CD4-positive, alpha-beta memory T cell (primary cell): ENCODE measurements at places on chromosomes 4 and X.
A peak's percentile ranks its signal among the peaks of the same experiment; 100 is the strongest.

DNA sequence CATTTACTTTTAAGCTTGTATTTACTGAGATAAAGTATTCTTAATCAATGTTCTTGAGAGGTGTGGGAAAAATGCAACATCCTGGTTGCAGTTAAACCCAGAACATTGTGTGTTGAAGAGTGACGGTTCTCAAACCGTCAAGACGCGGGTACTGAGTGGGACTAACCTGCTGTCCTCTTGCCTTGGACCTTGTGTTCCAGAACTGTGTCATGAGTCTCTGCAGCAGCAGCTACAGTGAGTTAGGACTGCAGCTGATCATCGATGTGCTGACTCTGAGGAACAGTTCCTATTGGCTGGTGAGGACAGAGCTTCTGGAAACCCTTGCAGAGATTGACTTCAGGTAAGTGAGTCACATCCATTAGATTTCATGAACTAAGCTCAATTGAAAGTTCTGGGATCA is 59.7 kb downstream of the HTT start:
- DNase-seq, result no peak

DNA sequence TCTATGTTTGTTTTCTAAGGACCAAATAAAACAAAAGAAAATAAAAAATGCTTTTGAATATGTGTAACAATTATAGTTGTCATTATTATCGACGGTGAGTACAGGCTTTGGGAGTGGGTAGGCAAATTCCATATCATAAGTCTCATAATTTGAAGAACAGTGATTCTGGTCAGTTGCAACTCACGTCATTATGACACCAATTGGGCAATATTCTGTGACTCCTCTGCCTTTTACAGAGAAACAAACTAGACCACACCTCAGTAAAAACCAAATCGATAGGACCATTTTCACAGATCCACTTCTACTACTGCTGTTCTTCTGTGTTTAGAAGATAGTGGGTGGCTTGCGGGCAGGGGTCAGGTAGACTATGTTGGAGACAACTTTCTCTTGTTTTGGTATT is 250.1 kb downstream of the C4orf33 start:
- no peak for DNase-seq

- DNase-seq, result no peak
Observed at GRCh38 chr4:144667500-144667899, 21.5 kb downstream of the HHIP start.

DNA sequence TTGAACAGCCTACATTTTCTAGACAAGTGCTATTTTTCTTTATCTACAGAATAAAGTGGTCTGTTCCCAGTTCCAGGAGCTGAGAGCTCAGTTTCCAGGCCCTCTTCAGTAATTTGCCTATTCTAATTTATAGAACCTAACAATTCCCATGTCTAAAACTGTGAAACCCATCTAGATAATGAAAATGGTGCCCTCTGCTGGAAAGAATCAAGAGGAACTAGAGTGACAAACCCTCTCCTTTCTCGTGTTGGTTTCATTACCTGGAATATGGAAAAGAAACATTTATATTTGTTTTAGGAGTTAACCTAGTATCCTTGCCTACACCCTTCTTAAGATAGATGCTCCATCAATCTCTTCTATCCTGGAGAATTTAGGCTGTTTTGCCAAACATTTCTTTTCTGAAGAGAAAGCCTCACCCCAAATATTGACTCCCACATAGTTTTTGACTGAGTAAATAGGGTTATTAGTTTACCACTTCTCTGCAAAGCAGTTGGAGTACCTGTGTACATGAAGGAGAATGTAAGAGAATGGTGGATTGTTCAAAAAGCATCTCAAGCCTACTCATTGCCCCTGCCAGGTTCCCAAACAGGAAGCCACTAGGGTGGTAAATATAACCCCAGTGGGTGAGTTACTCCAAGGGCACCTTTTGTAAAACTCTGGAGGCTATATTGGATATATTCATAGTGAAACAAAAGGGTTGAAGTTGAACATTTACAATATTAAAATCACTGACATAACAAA is 121.6 kb downstream of the RASL11B start:
- peak; percentile 38 for DNase-seq

- no peak for DNase-seq
Observed at GRCh38 chr4:59553721-59554091, 1646.4 kb upstream of the ADGRL3 start.

GRCh38 chrX:386768-387575 is at the start of gene PPP2R3B:
Gene PPP2R3B (minus strand): TSS chrX:386907. CDS start chrX:386691, 216 bp downstream.
- DNase-seq, result peak; percentile 100
